HFF-Myc (cell line): ENCODE measurements at places on chromosomes 4 and X.

GRCh38 chr4:151227731-151228130 lies 49.2 kb upstream of the PRSS48 start:
- peak; percentile 82 for DNase-seq

DNA sequence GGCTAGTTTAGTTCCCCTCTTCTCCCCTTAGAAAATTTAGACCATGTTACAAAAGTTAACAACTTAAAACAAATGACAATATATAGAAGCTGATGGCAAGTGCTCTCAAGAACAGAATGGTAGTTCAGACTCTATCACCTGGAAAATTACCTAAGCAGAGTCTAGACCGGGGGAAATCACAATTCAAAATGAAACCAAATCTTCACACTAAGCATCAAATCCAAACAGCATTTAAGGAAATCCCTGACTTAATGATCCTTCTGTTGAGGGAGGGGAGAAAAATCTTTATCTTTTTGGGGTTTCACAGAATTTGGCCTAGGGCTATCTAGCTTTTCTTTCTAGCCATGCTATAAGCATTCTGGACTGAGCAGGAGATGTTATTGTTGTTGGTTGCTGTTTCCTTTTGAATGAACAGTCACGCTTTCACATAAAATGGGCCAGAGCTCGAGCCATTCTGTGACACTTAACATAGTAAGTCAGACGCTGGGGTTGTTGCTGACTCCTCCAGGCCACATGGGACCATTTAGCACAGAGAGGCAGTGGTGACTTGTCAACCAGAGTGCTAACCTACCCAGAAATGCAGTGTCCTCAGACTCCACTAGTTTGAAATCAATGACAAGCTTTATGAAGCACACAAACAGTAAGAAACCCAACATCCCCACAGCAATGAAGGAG lies 16.0 kb upstream of the LSM6 start:
- DNase-seq: no peak

DNA sequence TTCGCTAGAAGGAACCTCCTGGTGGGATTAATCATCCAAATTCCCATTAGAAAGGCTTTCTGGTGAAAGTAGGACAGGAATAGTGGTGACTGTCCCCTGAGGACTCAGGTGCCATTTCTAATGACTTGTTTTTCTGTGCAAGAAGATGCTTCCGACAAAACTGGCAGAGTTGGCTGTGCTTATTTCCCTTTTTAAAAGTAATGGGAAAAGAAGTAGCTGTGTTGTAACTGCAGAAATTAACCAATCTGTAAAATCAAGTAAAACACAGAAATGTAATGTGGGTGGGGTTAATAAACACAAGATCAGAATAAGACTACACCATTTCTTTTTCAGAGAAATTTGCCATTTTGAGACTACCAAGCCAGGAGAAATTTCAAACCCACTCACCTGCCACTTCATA lies 55.0 kb upstream of the FAM9B start:
- DNase-seq: no peak

GRCh38 chr4:121096191-121096590 lies 23.9 kb upstream of the NDNF start:
- no peak for DNase-seq

- DNase-seq: no peak
Observed at GRCh38 chrX:16825264-16826035, 39.2 kb downstream of the TXLNG start.

GRCh38 chr4:156439576-156440200 lies 486.0 kb upstream of the CTSO start:
- DNase-seq: no peak

GRCh38 chrX:152635941-152636340 lies 1.8 kb upstream of the GABRQ start:
- no peak for DNase-seq

DNA sequence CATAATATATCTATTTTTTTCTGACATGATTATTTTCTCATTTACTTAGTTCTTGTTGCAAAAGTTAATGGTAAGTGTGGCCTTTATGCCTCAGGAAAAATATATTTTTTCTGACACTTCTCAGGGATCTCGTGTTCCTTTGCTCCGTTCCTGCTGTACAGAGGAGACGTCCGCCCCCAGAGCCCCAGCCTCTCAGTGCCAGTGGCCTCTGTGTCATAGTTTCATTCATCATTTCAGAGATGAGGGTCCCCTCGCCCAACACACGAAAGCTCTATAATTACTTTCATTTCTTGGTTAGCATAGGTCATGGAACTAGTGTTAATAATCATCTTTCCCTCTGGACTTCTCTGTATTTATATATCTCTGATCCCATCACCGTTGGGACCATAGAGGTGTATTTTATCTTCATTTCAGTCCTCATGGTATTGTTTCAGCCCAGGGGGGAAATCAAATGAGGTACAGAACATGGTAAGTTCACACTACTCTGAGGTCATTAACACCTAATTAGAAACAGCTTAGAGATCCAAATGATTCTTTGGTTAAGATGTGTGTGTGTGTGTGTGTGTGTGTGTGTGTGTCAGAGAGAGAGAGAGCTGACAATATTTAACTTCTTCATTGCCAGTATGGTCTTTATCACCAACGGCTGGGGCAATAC lies 631.1 kb upstream of the TENM3 start:
- no peak for DNase-seq

GRCh38 chr4:71593311-71593710 lies 190.6 kb downstream of the GC start:
- no peak for DNase-seq

GRCh38 chr4:80006935-80007744 lies 65.9 kb downstream of the ANTXR2 start:
- DNase-seq: no peak

GRCh38 chr4:43244688-43245382 lies 352.3 kb downstream of the GRXCR1 start:
- DNase-seq: no peak

GRCh38 chrX:111914398-111915090 lies 38.6 kb downstream of the TRPC5OS start:
- no peak for DNase-seq

GRCh38 chrX:55489314-55490009 lies at the start of gene USP51:
USP51 (minus strand) TSS chrX:55489848; CDS start chrX:55488939, 909 bp downstream.
- no peak for DNase-seq

GRCh38 chr4:39657465-39657864 lies 18.8 kb upstream of the SMIM14 start:
- no peak for DNase-seq

DNA sequence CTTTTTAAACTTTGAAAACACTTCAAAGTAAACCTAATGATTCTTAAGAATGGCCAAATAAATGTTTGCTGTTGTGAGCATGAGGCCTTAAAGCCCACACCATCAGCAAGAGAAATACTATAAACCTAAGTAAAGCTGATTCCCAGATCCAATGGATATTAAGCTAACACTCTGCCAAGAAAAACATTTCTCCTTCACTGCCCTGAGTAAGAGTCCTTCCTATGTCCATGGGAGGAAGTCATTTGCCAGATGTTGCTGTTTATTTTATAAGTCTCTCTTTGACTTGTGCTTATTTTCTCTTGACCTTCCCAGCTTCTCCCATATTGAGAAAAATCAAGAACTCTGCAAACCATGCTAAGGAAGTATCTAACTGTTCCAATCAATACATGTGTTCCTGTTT lies 154.3 kb upstream of the EDNRA start:
- DNase-seq: peak; percentile 82

DNA sequence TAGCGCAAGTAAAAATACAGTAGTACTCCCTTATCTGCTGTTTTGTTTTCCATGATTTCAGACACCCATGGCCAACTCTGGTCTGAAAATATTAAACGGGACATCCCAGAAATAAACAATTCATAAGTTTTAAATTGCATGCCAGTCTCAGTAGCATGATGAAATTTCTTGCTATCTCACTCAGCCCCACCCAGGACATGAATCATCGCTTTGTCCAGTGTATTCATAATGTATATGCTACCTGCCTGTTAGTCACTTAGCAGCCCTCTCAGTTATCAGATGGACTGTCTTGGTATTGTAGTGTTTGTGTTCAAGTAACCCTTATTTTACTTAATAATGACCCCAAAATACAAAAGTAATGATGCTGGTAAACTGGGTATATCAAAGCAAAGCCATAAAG lies 158.2 kb upstream of the DDIT4L start:
- peak; percentile 29 for DNase-seq

GRCh38 chr4:113497154-113497884 lies 264.2 kb downstream of the CAMK2D start:
- no peak for DNase-seq

- no peak for DNase-seq
Observed at GRCh38 chr4:101103381-101104142, 243.8 kb downstream of the PPP3CA start.

DNA sequence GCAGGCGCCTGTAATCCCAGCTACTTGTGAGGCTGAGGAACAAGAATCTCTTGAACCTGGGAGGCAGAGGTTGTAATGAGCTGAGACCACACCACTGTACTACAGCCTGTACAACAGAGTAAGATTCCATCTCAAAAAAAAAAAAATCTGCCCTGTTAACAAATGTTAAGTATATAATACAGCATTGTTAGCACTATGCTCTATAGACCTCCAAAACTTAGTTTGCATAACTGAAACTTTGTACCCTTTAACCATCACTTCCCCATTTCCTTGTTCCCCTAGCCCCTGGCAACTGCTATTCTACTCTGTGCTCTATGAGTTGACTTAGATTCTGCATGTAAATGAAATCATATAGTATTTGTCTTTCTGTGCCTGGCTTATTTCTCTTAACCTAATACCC lies 76.7 kb downstream of the TAB3 start:
- DNase-seq: no peak

DNA sequence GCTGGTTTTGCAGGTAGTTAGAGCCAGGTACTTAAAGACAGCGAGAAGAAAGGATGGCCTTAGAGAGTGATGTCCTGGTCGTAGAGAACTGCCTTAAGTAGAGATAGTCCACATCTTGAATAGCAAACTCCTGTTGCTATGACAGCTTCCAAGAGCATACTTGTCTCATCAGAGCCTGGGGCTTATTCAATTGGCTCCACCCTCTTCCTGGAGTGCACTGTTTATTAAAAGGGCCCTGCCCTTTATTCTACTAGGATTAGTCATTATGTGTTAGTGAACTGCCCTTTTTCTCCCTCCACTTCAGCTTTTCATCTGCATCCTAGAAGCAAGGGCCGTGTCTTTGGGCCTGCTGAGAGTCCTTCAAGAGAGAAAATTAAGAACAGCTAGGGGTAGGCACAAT lies 94.5 kb upstream of the EOLA2 start:
- peak; percentile 51 for DNase-seq

DNA sequence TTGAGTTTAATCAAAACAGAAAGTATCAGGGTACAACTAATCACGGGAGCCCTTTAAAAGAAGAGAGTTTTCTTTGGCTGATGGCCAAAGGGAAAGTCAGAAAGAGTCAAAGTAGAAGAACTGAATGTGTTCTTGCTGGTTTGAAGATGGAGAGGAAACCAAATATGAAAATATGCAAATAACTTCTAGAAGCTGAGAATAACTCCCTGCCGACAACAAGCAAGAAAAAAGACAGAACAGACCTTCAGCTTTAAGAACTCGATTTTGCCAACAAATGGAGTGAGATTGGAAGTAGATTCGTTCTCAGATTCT lies 903.8 kb downstream of the STIM2 start:
- no peak for DNase-seq

GRCh38 chrX:45527834-45528233 lies 327.2 kb upstream of the DIPK2B start:
- no peak for DNase-seq

DNA sequence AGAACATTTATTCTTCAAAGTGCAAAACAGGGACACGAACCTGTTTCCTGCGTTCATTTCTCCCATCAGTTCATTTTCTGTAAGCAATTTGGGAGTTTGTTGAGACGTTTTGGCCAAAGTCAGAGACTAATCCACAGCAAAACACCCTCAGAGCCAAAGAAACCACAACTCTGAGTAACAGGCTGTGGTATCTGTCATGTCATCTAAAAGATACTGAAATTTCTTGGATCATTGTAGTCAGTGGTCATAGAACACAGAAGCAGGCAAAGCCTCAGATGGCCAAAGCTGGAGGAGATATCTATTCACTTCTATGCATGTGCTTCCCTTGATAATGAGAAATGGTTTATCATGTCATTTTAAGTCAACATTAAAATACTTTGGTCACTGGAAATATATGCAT lies 485.6 kb upstream of the GALNT7 start:
- DNase-seq: no peak

GRCh38 chr4:175378372-175378771 lies 433.7 kb downstream of the GPM6A start:
- no peak for DNase-seq

DNA sequence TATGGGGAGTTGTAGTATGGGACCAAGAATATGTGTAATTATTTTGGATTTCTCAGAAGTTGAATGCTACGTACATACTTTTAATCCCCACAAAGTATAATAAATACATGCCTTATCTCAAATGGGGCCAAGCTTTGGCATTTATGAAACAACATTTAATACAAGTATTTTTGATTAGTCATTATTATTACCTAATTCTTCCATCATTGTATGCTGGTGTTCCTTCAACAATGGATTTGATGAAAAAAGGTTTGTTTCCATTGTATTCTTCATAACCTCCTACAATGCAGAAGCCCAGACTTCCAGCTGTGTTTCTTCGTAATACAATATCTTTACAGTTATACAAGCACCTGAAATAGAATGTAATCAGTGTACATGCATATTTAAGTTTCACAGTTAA lies 83.8 kb downstream of the FIP1L1 start:
- DNase-seq: no peak

DNA sequence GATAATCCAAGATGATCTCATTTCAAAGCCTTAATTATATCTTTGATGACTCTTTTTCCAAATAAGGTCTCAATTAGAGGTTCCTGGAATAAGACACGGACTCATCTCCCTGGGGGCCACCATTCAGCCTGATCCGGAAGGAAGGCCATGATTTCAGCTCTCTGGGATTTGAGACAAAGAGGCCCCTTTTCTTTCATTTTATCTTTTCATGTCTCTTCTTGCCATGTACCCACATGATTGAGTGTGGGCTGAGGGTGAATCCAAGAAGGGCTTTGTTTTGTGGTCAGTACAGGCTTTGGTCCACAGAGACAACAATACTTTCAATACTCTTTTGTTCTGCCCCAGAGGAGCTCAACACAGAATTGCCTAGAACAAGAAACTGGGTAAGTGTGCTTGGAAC lies 261.2 kb downstream of the TRIML1 start:
- no peak for DNase-seq

- DNase-seq: no peak
Observed at GRCh38 chr4:13912966-13913365, 285.4 kb upstream of the BOD1L1 start.

- DNase-seq: no peak
Observed at GRCh38 chr4:120633810-120634209, 288.7 kb downstream of the PRDM5 start.

DNA sequence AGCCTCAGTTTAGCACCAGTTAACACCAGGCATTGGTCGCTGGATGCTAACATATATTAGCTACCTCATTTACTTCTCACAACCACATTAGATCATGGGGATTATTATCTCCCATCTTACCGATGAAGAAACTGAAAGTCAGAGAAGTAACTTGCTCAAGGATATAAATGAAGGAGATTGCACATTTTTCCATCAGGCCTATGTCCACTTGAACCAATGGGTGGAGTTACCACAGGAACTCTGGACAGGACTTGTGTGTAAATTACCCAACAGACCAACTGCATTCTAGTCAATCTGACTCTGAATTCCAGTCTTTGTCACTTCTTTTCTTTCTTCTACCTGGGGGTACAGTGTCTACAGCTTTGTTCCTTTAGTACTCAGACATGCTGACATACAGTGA lies 1.8 kb downstream of the LNX1 start:
- no peak for DNase-seq

- DNase-seq: no peak
Observed at GRCh38 chrX:131729295-131729694, 185.4 kb downstream of the OR13H1 start.
